ENCODE measurements at places on chromosomes 13 and 19.
A peak's percentile ranks its signal among the peaks of the same experiment; 100 is the strongest.

GRCh38 chr13:22332416-22332815, 661.5 kb downstream of the FGF9 start:
- DNase-seq, result no peak

GRCh38 chr13:83048419-83048818, 833.9 kb downstream of the SLITRK1 start:
- no peak for DNase-seq

DNA sequence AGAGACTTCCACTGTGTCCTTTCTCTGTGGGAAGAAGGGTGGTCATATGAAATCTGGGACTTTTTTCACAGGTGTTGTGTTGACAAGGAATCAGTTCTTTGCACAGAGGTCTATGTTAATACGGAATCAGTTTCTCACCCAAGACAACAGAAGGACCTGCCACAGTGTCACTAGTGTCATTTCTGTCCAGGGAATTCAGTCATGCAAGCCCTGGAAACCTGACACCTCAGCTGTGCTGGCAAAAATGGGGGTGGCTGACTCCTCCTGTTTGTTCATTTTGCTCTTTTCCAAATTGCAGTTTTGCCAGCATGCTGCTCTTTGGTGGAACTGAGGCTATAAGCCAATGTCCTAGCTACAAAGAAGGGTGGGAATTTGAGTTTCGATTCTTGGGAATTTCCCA, 49.8 kb upstream of the ESD start:
- no peak for DNase-seq

GRCh38 chr13:39952249-39953233, 297.1 kb downstream of the COG6 start:
- DNase-seq, result no peak

DNA sequence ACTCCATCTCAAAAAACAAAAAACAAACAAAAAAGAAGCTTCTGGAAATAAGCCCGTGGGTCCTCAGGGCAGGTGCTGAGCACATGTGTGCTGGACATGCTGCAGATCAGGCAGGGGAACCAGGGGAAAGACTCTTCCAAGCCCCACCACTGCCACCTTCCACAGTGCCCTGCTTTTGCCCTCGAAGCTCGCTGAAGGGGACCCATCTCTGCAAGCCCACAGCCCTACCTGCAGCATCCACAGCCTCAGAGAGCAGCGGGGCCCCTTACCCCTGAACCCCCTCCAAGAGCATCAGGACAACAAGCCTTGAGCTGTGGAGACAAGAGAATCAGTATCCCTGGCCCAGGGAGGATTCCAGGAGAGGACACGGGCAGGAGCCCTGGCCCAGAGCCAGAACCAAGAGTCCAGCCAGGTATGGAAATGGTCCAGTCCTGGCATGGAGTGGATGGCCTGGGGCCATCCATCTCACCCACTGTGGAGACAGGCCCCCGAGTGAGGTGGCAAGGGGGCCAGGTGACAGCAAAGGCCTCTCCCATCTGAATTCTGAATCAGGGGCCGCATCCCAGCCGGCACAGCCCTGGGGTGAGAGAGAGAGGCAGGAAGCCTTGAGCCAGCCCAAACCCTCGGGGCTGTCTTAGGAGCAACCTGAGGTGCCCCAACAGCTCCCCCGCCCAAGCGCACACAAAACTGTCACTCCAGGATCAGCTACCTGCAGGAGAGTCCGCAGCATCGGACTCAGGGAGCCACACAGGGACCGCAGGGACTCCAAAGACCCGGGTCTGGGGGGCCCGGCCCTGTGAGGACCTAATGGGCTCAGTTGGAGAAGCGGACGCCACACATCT, 51.8 kb upstream of the TPM4 start:
- no peak for DNase-seq

GRCh38 chr13:24215126-24215525, 54.6 kb downstream of the SPATA13 start:
- DNase-seq, result no peak

DNA sequence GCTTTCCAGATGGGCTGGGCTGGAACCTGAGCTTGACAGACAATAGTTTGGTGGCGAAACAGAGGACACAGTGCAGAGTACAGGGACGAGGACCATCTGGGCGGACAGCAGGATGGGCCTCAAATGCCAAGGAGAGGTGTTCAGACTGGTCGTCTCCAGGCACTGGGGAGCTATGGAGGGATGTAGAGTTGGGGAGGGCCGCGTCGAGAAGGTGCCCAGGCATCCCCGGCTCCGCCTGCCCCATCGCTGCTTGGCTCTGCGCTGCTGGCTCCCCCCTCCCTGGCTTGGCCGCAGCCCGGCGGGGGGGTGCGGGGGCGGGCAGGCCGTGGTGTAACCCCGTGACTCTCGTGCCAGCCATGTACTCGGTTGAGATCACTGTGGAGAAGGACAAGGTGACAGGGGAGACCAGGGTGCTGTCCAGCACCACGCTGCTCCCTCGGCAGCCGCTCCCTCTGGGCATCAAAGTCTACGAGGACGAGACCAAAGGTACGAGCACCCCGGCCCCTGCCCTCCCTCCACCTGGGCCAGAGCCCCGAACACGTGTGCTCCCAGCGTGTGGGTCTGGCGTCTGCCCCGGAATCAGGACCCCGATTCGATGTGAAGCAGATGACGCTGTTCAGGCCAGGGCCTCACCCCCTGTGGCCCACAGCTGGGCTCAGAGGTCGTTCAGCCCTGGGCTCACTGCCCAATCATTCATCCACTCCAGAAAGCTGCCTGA, 10.8 kb upstream of the MISP start:
- no peak for DNase-seq

DNA sequence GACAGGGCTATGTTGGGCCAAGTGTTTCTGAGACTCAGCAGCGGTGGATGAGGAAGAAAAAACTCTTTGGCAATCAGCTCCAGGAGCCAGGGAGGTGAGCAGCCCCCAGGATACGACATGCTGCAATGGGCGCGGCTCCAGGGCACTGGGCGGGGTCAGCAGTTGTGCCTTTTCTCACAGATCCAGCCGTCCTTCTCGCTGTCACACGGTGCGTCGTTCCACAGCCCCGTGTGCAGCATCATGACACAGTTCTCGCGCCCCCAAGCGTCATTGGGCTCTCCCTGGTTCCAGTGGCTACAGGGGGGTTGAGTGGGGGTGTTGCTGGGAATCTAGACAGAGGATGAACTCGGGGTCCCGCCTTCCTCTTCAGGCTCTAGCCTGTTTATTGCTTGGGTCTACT, 2.7 kb downstream of the CLEC4G start:
- no peak for DNase-seq

DNA sequence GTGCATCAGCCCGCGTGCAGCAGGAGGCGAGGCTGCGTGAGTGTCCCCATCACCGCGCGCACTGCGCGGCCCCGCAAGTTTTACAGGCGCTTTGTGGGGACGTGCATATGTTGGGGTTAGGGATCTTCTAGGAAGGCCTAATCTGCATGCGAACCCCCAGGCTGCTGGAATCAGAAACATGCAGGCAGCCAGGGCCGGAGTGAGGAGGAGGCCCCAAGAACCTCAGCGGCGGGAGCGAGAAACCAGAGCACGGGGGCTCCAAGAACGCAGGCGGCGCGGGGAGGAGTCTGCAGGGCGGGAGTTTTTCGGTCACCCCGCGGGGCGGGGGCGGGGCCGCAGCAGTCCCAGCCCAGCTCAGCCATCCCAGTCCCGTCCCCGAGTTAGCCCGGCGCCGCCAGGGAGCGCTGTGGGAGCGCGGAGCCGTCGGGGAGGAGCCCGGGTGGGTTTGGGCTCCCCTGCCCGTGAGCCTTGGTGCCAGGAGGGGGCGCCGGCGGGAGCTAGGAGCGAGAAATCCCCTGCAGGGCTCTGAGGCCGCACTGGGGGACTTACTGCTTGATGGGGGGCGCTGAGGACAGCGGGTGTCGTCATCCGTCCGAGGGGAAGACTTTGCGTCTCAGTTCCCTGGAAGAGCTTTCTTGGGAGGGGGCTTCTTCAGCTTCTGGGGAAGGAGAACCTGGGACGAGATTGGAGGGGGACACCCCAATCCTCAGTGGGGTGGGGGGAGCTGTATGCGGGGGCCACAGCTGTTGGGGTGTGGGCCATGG, 933 bp upstream of the NRTN start:
- peak; percentile 80 for DNase-seq

DNA sequence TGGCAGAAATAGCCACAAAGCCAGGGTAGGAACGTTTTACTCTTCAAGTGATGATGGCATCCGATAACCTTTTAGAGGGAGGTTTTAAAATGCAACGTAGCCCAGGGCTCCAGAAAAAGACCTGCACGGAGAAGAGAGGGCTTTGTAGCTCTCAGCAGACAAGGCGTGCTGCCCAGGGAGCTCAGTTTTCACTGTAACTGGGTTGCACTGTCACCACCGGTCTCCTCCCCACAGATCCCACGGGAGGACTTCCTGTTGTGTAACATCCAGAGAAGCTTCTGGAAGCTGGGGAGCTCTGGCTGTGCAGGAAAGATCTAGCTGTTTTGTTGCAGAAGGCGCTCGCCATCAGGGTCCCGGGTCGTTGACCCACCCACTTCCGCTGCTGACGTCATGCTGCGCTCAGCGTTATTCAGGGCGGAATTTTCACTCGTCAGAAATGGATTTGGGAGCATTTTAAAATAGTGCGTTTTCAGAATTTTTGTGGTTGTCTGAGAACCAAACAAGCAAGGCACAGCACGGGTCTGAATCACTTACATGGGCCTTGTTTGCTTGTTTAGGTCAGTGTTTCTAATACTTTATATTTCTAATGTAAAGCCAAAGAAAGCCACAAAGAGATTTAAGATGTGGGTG, 50.8 kb downstream of the ATP11A start:
- no peak for DNase-seq

GRCh38 chr19:35318679-35319448, 10.1 kb upstream of the CD22 start:
- no peak for DNase-seq
